ENCODE measurements at places on chromosomes 4 and X.

DNA sequence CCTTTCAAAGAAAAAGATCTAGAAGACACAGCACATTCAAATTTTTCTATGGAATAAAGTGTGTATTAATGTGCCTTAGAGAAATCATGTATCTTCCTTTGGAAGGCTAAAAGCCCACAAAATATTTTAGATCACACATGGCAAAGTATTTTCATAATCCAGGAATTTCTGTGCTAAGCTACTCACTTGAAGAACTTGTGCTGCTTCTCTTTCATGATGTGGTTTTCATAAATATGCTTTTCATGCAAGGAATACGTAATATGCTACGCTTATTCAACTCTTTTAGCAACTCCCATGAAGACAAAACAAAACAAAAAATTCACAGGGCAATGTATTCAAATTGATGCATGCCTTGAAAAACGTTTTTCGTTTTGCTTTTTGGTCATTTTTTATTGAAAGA is 125.6 kb downstream of the ARHGAP24 start:
- no peak for DNase-seq

DNA sequence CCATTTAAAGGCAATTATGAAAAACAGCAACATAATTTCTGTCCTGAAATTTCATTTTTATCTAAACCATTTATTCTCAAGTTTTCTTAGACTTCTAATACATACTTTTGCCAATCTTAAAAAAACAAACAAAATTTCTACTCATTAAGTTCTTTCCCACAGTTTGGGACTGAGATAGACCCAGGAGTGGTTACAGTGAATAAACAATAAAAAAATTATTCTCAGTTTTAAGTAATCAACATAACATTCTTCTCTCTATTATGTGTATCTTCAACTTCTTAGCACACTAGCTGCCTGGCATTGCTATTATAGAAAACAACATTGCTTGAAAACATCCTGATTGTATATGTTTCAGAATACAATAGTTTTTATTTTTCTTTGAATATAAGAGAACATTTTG is 532.8 kb downstream of the IL15 start:
- DNase-seq: no peak

DNA sequence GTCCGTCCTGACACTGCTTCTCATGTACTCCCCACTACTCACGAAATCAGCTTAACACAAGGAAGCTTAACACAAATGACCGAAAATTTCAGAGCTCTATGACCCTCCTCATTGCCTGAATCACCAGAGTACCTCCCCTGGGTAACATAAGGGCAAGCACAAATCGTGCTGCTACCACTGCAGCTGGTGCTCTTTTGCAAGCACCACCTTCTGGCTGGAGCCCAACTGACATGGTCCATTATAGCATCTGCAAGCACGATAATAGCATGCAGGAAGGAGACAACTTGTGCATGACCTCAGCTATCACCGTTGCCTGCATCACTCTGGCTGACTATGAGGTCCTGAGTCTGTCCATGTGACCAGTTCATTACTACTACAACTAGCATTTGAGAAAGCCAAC is 308.0 kb downstream of the TEX13C start:
- DNase-seq: no peak

- no peak for DNase-seq
Observed at GRCh38 chr4:121397941-121398601, 17.3 kb upstream of the QRFPR start.

DNA sequence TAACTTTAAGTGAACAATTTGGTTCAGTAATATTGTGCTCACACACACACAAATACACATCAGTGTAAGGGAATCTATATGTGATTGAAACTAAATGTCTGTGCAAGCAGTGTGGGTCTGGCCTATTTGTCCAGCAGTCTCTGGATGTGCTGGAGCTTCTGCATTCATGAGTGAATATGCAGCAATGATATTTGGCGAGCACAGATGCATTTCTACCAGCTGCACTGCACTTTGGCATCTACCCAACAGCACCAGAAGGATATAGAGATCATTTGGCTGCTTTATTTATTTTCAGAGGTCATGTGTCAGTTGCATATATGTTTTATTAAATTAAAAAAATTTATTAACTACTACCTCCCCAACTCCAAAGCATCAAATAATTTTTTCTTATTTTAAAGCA is 613.4 kb upstream of the NR3C2 start:
- DNase-seq: no peak

DNA sequence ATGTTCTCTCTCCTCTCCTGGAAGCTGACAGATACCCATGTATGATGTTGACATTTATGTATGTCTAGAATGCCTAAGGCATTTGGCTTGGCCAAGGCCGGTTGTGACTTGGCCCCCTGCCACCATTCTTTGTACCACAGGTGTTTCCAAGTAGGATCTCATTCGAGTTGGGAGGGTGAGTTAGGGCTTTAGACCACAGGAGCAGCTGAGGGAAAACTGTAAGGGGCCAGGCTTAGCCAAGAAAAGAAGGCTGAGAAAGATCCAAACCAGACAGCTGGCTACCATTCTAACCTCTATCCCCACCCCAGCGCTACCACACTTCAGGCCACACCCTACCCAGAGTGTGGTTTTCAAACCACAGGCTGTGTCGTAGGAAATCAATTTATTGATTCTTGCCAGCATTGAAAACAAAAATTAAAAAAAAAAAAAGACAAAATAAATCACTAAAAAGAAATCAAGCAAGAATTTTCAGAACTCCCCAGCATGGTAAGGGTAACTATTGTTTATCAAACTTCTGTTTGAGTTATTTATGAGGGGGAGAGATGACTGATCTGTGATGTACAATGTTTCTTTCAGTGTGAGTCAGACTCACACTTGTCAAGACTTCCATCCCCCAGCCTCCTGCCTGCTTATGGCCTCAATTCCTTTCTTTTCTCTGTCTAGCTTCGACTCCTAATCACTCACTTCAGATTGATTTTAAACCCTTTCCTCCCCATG is 9.9 kb downstream of the TMSB4X start:
- DNase-seq: no peak

- no peak for DNase-seq
Observed at GRCh38 chr4:38691251-38692008, 27.4 kb downstream of the KLF3 start.

- DNase-seq: no peak
Observed at GRCh38 chr4:185644408-185644807, 109.1 kb upstream of the PDLIM3 start.

- no peak for DNase-seq
Observed at GRCh38 chr4:143353797-143354196, 17.1 kb downstream of the GAB1 start.

GRCh38 chr4:48085821-48086589 is 48.0 kb downstream of the TXK start:
- no peak for DNase-seq
